ENCODE measurements at places on chromosomes 2 and 18.

DNA sequence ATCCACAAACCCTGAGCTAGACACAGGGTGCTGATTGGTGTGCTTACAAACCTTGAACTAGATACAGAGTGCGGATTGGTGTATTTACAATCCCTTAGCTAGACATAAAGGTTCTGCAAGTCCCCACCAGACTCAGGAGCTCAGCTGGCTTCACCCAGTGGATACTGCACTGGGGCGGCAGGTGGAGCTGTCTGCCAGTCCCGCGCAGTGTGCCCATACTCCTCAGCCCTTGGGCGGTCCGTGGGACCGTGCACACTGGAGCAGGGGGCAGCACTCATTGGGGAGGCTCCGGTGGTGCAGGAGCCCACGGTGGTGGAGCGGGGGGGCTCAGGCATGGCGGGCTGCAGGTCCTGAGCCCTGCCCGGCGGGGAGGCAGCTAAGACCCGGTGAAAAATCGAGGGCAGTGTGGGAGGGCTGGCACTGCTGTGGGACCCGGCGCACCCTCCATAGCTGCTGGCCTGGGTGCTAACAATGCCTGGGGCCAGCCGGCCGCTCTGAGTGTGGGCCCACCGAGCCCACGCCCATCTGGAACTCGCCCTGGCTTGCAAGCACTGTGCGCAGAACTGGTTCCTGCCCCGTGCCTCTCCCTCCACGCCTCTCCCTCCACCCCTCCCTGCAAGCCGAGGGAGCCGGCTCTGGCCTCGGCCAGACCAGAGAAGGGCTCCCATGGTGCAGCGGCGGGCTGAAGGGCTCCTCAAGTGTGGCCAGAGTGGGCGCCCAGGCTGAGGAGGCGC, 75.6 kb downstream of the MOB4 start:
- no peak for DNase-seq

DNA sequence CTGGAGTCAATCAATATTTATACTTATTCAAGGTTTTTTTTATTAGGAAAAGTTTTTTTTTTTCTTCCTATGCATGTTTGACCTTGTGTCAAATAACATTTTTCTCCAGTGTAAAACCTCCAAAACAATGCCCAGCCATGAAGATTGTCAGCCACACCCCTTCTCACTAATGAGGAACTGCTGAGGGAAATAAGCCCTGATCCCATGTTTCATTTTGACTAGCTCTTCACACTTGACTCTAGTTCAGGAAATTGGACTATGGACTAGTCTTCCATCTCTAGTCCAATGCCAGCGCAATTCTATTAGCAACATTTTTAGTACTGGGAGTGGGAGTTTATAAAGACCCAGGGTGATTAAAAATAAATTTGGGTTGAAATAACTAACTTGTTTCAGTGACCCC, 275.6 kb upstream of the CXCR4 start:
- no peak for DNase-seq

- no peak for DNase-seq
Observed at GRCh38 chr2:222264791-222265320, 33.9 kb downstream of the PAX3 start.

GRCh38 chr2:177252808-177253531, 11.6 kb downstream of the NFE2L2 start:
- DNase-seq, result no peak

GRCh38 chr2:229832510-229832898, 89.3 kb downstream of the TRIP12 start:
- no peak for DNase-seq

GRCh38 chr2:236662231-236663185, 92.9 kb downstream of the ACKR3 start:
- DNase-seq, result no peak

GRCh38 chr18:75104483-75104882, 104.5 kb downstream of the PTGR3 start:
- DNase-seq, result peak; percentile 7

GRCh38 chr2:191170301-191170636, 19.5 kb upstream of the STAT4 start:
- no peak for DNase-seq

DNA sequence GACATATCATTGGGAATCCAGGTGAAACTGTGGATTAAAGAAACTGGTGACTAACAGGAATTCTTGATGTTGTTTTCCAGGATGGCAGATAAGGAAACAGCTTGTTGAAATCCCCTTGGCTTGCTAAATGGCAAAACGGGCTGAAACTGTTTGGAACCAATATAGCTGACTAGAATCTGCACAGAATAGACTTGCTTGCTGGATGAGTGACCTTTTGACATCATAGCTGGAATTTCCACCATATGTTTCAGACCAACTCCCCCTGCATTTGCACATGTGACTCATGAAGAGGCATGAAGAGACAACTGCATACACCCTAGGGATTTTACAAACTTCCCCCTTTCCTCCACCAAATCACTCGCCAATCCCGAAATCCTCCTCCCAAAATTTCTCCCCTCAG, 87.7 kb upstream of the LYPD1 start:
- DNase-seq, result no peak

- DNase-seq, result no peak
Observed at GRCh38 chr2:200616656-200617055, 30.8 kb downstream of the AOX1 start.

DNA sequence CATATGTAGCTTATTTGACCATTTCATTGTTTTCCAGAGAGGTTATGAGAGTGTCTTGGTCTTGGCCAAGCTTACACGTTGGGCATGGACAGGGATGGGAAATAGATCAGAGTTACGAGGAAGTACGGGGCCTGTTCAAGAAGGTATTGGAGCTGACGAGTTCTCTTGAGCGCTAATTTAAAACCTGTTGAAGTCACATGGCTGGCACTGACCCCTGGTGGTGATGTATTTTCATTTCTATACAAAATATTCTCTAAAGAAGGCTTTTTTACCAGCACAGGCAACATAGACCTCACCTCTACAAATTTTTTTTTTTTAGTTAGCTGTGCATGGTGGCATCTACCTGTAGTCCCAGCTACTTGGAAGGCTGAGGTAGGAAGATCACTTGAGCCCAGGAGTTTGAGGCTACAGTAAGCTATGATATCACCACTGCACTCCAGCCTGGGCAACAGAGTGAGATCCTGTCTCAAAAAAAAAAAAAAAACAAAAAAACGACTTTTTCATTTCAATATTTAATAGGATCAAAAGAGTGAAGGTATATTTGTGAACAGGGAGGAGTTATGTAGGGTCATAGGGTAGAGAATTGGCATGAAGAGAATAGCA, 19.6 kb downstream of the UGP2 start:
- no peak for DNase-seq
